ENCODE measurements at places on chromosomes 7 and 10. TPM values are rescaled to one million over a fixed set of nuclear protein-coding genes. Genes with fewer than 3 reads are reported as not detected.

The ACSL5 gene
- 32.1 TPM for total RNA-seq

The SLC18A3 gene
- total RNA-seq: not detected

The FAM241B gene
- 9.6 TPM for total RNA-seq

The ACTR3C gene
- total RNA-seq: 3.2 TPM

The COL26A1 gene
- total RNA-seq: not detected

The NKX1-2 gene
- not detected for total RNA-seq

The TRIM24 gene
- total RNA-seq: 14.2 TPM

The BNIP3 gene
- 256 TPM for total RNA-seq

The PLA2G12B gene
- not detected for total RNA-seq

The CASTOR2 gene
- 2.5 TPM for total RNA-seq

The GBX1 gene
- total RNA-seq: 0.16 TPM

The HOXA5 gene
- total RNA-seq: not detected

The PDCD11 gene
- total RNA-seq: 73.8 TPM

The EMX2 gene
- total RNA-seq: not detected

The MSMB gene
- total RNA-seq: not detected

The MOGAT3 gene
- not detected for total RNA-seq

The ZNF503 gene
- total RNA-seq: 0.46 TPM

The CRHR2 gene
- not detected for total RNA-seq

The COL28A1 gene
- total RNA-seq: not detected

The ABCA13 gene
- not detected for total RNA-seq

The TCF7L2 gene
- 1.7 TPM for total RNA-seq

The GJD4 gene
- not detected for total RNA-seq

The AKR1C8 gene
- not detected for total RNA-seq

The SVIL gene
- total RNA-seq: 12.5 TPM

The WNT8B gene
- 0.40 TPM for total RNA-seq

The TAS2R5 gene
- 1.4 TPM for total RNA-seq

The RBP3 gene
- total RNA-seq: not detected

The DNAJC12 gene
- total RNA-seq: 6.6 TPM

The ASB15 gene
- total RNA-seq: not detected

The NPC1L1 gene
- 0.04 TPM for total RNA-seq

The UPK3B gene
- total RNA-seq: 0.46 TPM

The OR9A2 gene
- total RNA-seq: not detected

The IPMK gene
- 8.1 TPM for total RNA-seq

The STAG3 gene
- total RNA-seq: 24.7 TPM

The NFKB2 gene
- 238 TPM for total RNA-seq

The GPRIN2 gene
- not detected for total RNA-seq

The CPA5 gene
- 0.39 TPM for total RNA-seq

The CBX3 gene
- 300 TPM for total RNA-seq

The CLDN15 gene
- 17.2 TPM for total RNA-seq

The CALCR gene
- not detected for total RNA-seq

The TNS3 gene
- total RNA-seq: 0.11 TPM

The ENTPD1 gene
- 0.37 TPM for total RNA-seq

The SSC4D gene
- total RNA-seq: 0.79 TPM

The PTPRE gene
- 23.0 TPM for total RNA-seq

The HHEX gene
- total RNA-seq: not detected

The OR6B1 gene
- total RNA-seq: not detected

The ANKRD61 gene
- total RNA-seq: 0.32 TPM

The MYH16 gene
- total RNA-seq: not detected

The LIPK gene
- total RNA-seq: not detected

The ABCB8 gene
- total RNA-seq: 41.9 TPM

The PAXIP1 gene
- total RNA-seq: 27.6 TPM

The TMEM176A gene
- total RNA-seq: not detected

The ITPRID1 gene
- not detected for total RNA-seq

The WIPF3 gene
- total RNA-seq: not detected

Data from activated CD4-positive, alpha-beta T cell treated with anti-CD3 and anti-CD28 coated beads for 36 hours (primary cell).